ENCODE measurements at places on chromosomes 12 and 14. TPM values are rescaled to one million over a fixed set of nuclear protein-coding genes. Genes with fewer than 3 reads are reported as not detected.
A peak's percentile ranks its signal among the peaks of the same experiment; 100 is the strongest.

- no peaks in the 10 kb centered on the region for H3K36me3 ChIP-seq
- no peak overlapping the region for H3K27ac ChIP-seq
- DNase-seq, result no peak
- H3K4me3 ChIP-seq, result no peak overlapping the region
Measured at GRCh38 chr12:90995010-90995409, 9.8 kb downstream of the EPYC start.

DNA sequence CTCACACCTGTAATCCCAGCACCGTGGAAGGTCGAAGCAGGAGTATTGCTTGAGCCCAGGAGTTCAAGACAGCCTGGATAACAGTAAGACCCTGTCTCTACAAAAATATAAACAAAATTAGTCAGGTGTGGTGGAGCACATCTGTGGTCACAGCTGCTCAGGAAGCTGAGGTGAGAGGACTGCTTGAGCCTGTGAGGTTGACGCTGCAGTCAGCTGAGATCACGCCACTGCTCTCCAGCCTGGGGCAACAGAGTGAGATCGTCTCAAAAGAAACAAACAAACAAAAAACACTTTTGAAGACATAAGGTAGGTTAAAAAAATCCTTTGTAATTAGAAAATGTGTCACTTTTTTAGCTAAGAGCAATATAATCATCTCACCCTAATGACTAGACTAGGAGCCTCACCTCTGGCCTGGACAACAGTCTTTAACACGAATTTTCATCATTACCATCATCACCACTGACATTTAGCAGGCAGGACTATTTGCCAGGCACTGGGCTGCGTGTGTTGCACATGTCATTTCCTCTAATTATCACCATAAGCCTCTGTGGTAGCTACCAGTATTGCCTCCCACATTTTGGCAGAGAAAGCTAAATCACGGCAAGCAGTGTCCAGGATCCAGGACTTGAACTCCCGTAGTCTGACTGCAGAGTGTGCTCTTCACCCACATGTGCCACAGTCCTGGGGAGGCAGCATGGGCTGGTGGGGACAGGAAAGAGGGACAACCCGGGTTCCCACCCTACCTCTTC, 4.6 kb upstream of the SYCP3 start:
- H3K4me1 ChIP-seq, result peaks cover 6% of the 10 kb centered on the region
- H3K36me3 ChIP-seq, result peaks cover 37% of the 10 kb centered on the region
- H3K4me3 ChIP-seq, result no peak overlapping the region
- H3K27me3 ChIP-seq, result no peaks in the 10 kb centered on the region
- no peak overlapping the region for H3K27ac ChIP-seq
- DNase-seq, result no peak

- no peak for DNase-seq
- no peaks in the 10 kb centered on the region for H3K4me1 ChIP-seq
- no peak overlapping the region for H3K27ac ChIP-seq
- H3K27me3 ChIP-seq, result no peaks in the 10 kb centered on the region
Measured at GRCh38 chr14:85016496-85016895, 513.4 kb upstream of the FLRT2 start.

DNA sequence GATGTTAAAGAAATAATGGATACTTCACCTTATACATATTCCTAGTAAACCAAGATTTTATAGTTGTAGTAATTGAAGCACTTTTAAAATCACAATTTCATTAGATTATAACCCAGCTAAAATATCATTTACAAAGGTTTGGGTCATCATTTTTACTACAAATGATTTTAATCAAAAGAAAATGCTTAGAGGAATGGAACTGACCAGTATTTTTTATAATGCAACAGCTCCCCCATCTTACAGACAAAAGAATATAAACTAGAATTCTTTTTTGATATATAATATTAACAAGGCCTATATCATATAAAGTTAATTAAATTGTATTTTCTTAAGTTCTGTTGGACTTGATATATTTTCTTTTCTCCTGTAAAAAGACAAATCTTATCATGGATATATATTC, 20.4 kb upstream of the LRFN5 start:
- DNase-seq, result no peak
- H3K36me3 ChIP-seq, result no peaks in the 10 kb centered on the region
- H3K4me3 ChIP-seq, result no peak overlapping the region
- H3K4me1 ChIP-seq, result no peaks in the 10 kb centered on the region

DNA sequence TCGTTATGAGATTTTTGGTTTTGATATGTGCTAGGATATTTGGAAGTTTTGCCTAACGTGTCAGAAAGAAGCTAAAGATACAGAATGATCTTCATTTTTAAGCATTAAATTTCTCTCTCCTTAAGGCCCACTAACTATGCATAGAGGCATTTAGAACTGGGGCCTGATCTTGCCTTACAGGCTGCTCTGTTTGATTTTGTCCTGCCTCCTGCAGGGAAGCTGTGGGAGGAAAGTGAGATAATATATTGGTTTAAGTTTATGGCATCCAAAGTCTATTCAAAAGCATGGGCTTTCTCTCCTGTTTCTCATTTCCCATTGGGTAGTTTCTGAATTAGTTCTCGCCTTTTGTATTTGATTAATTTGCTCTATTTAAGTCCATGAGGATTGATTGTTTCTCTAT, 250.3 kb upstream of the FBXO33 start:
- H3K27me3 ChIP-seq, result no peaks in the 10 kb centered on the region
- no peak overlapping the region for H3K27ac ChIP-seq
- peaks cover 16% of the 10 kb centered on the region for H3K4me1 ChIP-seq
- no peak for DNase-seq

DNA sequence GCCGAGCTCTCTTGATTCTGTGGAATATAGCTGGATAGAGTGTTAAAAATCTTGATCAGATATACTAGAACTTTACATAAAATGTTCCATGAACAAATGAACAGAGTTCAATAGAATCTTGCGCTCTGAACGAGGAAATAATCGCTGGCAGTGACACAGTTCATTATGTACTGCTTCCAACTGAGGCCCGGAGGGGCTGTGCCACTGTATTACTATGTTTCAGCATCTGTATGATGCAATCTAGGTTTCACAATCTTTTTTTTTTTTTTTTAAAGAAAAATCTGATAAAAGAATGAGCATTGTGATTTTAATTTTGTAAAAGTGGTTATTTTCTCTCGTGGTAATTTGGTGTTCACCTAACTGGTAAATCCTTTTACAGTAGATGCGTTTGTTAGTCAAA, 77.2 kb downstream of the FERMT2 start:
- H3K27ac ChIP-seq, result no peak overlapping the region
- H3K4me3 ChIP-seq, result no peak overlapping the region
- no peaks in the 10 kb centered on the region for H3K4me1 ChIP-seq
- H3K36me3 ChIP-seq, result no peaks in the 10 kb centered on the region

The VRTN gene
- not detected for total RNA-seq

The ZNF605 gene
- total RNA-seq, result 7.3 TPM

DNA sequence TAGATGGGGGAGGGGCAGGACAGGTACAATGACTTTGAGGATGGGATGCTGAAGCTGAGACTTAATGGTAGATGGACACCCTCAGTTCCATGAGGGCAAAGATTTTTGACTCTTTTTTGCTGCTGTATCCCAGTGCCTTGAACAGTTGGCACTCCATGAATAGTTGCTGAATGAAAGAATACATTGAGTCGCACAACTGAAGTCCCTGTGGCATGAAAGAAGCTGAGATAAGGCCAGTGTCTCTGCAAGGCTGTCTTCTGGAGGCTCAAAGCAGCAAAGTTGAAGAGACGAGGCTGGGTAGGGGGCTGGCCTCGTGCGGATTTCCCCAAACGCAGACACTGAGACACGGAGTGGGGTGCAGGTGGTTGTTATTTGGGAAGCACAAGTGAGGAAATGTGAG, 179.3 kb downstream of the ADCK1 start:
- H3K27me3 ChIP-seq, result peaks cover 42% of the 10 kb centered on the region
- H3K27ac ChIP-seq, result no peak overlapping the region
- H3K4me1 ChIP-seq, result peaks cover 5% of the 10 kb centered on the region
- no peaks in the 10 kb centered on the region for H3K36me3 ChIP-seq
- no peak overlapping the region for H3K4me3 ChIP-seq

- peaks cover 79% of the 10 kb centered on the region for H3K36me3 ChIP-seq
- no peak overlapping the region for H3K27ac ChIP-seq
- no peak overlapping the region for H3K4me3 ChIP-seq
- DNase-seq, result no peak
- peaks cover 21% of the 10 kb centered on the region for H3K4me1 ChIP-seq
Measured at GRCh38 chr12:906062-906585, 43.4 kb downstream of the RAD52 start.

DNA sequence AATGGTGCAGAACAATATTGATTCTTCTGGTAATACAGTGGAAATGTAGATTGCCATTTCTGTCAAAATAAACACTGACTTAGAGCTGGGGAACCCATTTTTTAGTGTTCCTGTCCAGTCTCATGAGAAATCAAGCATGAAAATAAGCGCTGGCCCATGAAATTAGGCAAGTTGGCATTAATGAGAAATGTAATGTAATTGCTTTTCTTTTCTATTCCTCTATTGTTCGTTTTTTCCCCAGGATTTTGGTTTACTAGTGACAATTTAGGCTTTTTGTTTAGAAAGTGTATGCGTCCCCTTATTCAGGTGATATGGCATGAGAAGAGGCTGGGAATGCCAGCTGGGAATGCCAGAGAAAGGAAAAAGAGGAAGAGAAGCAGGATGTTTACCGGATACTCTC, 64.4 kb upstream of the KICS2 start:
- no peak overlapping the region for H3K4me3 ChIP-seq
- H3K36me3 ChIP-seq, result no peaks in the 10 kb centered on the region
- no peaks in the 10 kb centered on the region for H3K4me1 ChIP-seq
- DNase-seq, result no peak
- H3K27me3 ChIP-seq, result peaks cover 16% of the 10 kb centered on the region

- H3K27me3 ChIP-seq, result peaks cover 11% of the 10 kb centered on the region
- no peaks in the 10 kb centered on the region for H3K36me3 ChIP-seq
- H3K27ac ChIP-seq, result no peak overlapping the region
- no peak overlapping the region for H3K4me3 ChIP-seq
- DNase-seq, result no peak
- peaks cover 2% of the 10 kb centered on the region for H3K4me1 ChIP-seq
Measured at GRCh38 chr12:92641291-92641690, 61.5 kb upstream of the PLEKHG7 start.

DNA sequence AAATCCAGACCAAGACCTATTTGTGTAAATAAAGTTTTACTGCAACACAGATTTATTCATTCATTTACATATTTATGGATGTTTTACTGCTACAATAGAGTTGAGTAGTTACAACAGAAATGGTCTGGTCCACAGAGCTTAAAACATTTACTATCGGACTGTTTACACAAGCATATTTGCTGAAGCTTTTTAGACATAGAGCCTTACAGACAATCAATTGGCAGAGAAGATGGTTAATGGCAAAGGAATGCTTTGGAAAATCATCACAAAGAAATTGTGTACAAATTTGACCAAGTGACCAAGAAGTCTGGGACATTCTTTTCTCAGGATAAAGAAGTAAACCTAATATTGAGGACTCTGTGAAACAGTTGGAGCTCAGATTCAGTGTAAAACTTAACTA, 504.3 kb downstream of the SLC16A7 start:
- H3K4me3 ChIP-seq, result no peak overlapping the region
- H3K27me3 ChIP-seq, result no peaks in the 10 kb centered on the region
- no peak overlapping the region for H3K27ac ChIP-seq
- DNase-seq, result no peak

- H3K4me1 ChIP-seq, result no peaks in the 10 kb centered on the region
- DNase-seq, result no peak
- no peak overlapping the region for H3K4me3 ChIP-seq
- H3K27me3 ChIP-seq, result peaks cover 11% of the 10 kb centered on the region
- no peak overlapping the region for H3K27ac ChIP-seq
Measured at GRCh38 chr12:27896419-27896990, 76.0 kb downstream of the PTHLH start.

DNA sequence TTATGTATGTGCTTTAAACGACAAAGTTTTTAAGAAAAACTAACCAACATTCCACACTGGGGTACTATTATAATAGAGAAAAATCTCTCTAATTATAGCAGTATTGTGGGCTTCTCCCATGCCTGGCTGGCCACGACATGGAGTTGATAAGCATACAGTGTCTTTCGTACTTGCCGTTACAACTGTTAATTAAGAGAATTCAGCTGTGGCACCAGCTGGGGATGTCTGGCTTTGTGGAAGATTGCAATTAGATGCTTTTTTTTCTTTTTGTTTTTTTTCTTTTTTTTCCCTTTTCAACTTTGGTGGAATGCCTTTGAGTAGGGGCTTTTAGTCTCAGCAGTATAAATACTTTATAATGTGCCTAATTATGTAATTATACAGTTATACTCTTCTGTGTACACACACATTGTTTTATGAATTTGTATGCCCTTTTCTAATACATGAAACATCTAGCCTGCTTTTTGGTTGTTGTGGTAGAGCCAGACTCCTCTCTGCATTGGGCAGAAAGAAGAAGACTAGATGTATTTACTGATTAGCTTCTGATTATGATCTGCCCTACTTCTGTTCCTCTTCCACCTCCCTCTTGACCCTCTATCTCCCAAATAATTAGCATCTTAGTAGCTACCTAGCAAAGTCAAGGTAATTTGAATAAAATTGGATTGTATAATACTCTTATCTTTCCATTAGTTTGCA, 76.4 kb downstream of the SUSD6 start:
- H3K27me3 ChIP-seq, result no peaks in the 10 kb centered on the region
- H3K4me1 ChIP-seq, result peaks cover 64% of the 10 kb centered on the region
- H3K27ac ChIP-seq, result peak overlapping the region; percentile 62
- DNase-seq, result no peak

The ANKS1B gene
- total RNA-seq, result 0.76 TPM

The CDKN3 gene
- total RNA-seq, result 53.4 TPM

- H3K27me3 ChIP-seq, result no peaks in the 10 kb centered on the region
- no peak for DNase-seq
- H3K27ac ChIP-seq, result no peak overlapping the region
Measured at GRCh38 chr14:102565331-102565887, 27.0 kb upstream of the RCOR1 start.

The LRRC10 gene
- total RNA-seq, result not detected

The OTUB2 gene
- 2.3 TPM for total RNA-seq

The FAM90A1 gene
- 0.14 TPM for total RNA-seq

The EPYC gene
- not detected for total RNA-seq

DNA sequence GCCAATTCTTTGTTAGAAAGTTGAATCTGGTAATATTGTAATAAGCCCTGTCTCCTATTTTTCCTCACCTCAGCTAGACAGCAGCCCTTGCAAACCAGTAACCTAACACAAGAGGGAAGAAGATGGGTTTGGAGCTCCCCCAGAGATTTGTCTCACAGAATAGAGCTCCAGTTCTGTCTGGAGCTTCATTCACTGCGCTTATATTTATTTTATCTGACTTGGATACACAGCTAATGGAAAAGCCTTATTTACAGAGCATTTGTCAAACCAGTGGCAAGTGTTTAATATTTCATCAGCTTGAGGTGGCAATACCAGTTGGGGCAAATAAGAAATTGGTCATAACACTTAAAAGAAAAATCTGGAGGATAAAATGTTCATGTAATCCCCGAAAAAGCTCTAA, 1094.0 kb downstream of the FSCB start:
- no peak for DNase-seq
- H3K27me3 ChIP-seq, result no peaks in the 10 kb centered on the region
- H3K27ac ChIP-seq, result no peak overlapping the region
- no peak overlapping the region for H3K4me3 ChIP-seq

The ANKRD33 gene
- not detected for total RNA-seq

The INSM2 gene
- not detected for total RNA-seq

The MANSC1 gene
- total RNA-seq, result 1.6 TPM

GRCh38 chr12:13085968-13086686, 17.3 kb downstream of the GSG1 start:
- H3K27me3 ChIP-seq, result no peaks in the 10 kb centered on the region
- peaks cover 9% of the 10 kb centered on the region for H3K4me1 ChIP-seq
- no peak overlapping the region for H3K4me3 ChIP-seq

The SDR9C7 gene
- not detected for total RNA-seq

The MMP14 gene
- total RNA-seq, result 2.6 TPM

GRCh38 chr14:94679106-94679810, 67.1 kb downstream of the SERPINA3 start:
- H3K4me3 ChIP-seq, result no peak overlapping the region
- no peak overlapping the region for H3K27ac ChIP-seq
- no peaks in the 10 kb centered on the region for H3K27me3 ChIP-seq
- H3K36me3 ChIP-seq, result no peaks in the 10 kb centered on the region
- DNase-seq, result no peak
